Activated naive CD8-positive, alpha-beta T cell treated with anti-CD3 and anti-CD28 coated beads for 36 hours (primary cell): ENCODE measurements at places on chromosomes 13 and 19. TPM values are rescaled to one million over a fixed set of nuclear protein-coding genes. Genes with fewer than 3 reads are reported as not detected.

The CYP2A6 gene
- not detected for total RNA-seq

The EXOC3L2 gene
- not detected for total RNA-seq

The TSHZ3 gene
- total RNA-seq, result 0.06 TPM

The CD22 gene
- 3.0 TPM for total RNA-seq

The SPTBN4 gene
- total RNA-seq, result 2.9 TPM

The CADM4 gene
- total RNA-seq, result 0.29 TPM

The ASF1B gene
- total RNA-seq, result 77.5 TPM

The C1QTNF9 gene
- total RNA-seq, result not detected

The EDDM13 gene
- 2.5 TPM for total RNA-seq

The CBY2 gene
- not detected for total RNA-seq

The LAIR2 gene
- total RNA-seq, result 1.8 TPM
